ENCODE measurements at places on chromosomes 2 and 18.

DNA sequence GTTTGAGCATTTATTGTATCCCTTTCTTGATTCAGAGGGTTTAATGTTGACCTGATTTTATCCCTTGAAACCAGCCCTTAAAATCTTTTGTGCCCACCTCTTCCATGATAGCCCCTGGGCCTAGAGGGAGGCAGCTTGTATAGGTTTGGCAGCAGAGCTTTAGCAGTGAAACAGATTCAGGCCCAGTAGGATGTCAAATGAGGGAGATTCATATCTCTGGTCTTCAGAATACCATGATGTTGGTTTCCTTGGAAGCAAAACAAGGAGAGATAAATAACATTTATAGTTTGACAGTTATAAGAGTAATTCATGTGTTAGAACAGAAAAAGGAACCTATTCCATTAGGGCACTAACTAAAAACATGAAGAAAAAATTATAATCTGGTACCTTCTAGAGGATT lies 649.2 kb downstream of the METTL4 start:
- DNase-seq = no peak

DNA sequence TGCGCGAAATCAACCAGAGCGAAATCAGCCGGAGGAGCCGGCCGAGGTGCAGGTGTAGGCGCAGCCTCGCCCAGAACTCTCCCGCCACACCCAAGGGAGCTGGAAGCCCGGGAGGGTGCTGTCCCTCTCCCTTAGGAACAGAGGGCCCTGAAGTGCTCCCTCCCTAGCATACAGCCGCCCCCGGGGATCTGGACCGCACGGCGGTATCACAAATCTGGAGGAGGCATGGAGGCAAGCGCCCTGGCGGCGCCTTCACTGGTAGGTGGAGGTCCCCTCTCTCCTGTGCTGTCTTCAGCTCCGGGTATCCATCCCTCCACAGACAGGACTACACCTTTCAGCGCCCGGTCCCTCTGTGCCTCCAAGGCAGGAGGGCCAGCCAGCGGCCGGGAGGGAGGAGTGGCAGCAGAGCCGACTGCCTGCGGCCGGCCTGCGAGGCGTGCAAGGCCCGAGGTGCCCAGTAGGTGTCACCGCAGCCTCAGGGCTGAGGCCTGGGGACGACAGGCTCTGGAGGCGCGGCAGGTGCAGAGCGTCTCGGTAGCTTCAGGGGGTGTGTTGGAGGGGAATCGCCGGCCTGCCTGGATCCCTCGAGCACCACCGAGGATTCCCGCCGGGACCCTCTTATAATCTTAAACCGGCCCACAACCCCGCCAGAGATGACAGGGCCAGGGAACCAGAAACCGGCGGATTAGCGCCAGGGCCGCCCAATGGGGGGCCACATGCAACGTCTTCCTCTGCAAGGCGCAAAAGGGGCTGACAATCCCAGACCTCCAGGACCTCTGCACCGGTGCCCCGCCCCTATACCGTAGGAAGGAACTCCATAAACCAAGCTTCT lies 2.8 kb downstream of the IHH start:
- peak; percentile 85 for DNase-seq

- DNase-seq = no peak
These were observed 95.8 kb downstream of the TGOLN2 start for GRCh38 chr2:85231952-85232351.

- no peak for DNase-seq
These were observed 614.0 kb downstream of the SLC4A3 start for GRCh38 chr2:220241423-220241822.

DNA sequence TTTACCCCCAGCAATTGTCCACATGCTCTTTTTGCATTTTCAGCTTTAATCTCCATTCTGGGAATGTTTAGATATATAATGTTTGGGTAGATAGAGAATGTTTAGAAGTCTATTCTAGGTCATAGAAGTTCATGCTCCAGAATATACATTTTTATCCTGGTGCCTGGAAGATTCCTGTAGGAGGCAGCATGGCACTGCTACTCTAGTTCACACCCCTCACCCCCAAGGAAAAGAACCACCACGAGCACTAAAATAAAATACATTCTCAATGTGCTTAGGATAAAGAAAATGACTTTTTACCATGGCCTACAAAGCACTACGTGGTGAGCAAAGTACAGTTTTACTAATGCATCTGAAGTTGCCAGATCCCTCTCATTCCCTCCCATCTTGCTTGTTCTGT lies 53.8 kb downstream of the MYO1B start:
- DNase-seq = no peak

DNA sequence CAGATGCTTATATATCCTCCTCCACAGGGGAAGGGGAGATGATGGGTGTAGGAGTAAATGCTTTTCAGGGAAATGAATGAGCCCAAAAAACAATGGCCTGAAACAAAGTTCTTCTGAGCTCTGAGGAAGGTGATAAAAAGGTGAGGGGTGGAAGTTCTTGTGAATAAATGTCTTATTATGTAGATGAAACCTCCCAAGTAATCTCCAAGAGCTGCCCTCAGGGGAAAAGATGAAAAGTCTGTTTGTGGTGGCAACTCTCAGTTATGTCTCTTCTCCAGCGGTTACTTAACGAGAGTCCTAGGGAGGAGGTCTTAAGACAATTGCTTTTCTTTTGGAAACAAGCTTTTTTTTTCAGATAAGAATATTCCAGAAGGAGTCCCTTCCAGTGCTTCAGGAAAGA lies 115.5 kb upstream of the CHAC2 start:
- DNase-seq = no peak

GRCh38 chr2:14475994-14476393 lies 156.5 kb upstream of the LRATD1 start:
- DNase-seq = no peak

- peak; percentile 6 for DNase-seq
These were observed 54.5 kb downstream of the SKA1 start for GRCh38 chr18:50429207-50429948.

DNA sequence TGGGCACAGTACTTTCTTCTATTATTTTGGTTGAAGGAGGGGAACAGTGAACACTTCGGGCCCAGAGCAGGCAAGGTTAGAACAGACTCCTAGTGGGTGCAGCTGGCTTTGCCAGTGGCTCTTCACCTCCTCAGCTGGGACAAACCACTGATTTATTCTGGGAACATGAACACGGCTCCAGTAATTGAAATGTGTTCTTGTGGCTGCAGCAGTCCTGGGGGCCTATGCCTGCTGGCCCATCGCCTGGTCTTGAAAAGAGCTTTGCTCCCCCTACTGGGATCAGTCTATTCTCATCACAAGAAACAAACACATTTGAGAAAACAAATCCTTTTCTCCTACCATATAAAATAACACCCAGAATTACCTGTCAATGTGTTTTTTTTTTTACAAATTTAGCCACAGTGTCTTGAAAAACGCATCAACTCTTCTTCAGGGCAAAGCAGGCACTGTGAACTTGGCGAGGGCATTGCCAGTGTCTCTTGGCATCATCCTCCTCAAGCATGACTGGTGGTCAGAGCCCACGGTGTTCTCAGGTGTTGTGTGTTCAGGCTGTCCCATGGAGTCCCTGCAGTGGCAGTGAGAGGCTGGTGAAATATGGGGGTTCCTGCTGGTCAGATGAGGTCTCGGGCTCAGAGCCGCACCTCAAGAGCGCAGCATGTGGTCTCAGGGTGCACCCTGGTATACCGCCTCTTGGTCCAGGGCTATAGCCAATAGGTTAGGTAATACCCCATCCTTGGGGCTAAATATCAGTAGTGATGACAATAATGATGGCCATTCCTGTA lies 51.3 kb downstream of the RNF144A start:
- DNase-seq = no peak

DNA sequence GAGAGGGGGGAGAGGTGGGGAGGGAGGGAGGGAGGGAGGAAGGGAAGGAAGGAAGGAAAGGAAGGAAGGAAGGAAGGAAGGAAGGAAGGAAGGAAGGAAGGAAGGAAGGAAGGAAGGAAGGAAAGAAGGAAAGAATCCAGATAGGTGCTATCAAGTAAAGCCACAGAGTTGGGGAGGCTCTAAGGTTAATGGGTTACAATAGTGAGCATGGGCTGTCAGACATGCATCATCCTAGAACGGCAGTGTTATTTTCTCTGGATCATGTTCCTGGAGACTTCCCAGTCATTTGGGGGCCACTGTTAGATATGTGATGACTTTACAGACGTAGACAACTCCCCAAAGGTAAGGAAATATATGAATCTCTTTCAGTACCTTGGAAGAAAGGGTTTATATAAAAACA lies 31.1 kb downstream of the CDK15 start:
- no peak for DNase-seq

- no peak for DNase-seq
These were observed 61.9 kb upstream of the ALPP start for GRCh38 chr2:232316461-232317330.

DNA sequence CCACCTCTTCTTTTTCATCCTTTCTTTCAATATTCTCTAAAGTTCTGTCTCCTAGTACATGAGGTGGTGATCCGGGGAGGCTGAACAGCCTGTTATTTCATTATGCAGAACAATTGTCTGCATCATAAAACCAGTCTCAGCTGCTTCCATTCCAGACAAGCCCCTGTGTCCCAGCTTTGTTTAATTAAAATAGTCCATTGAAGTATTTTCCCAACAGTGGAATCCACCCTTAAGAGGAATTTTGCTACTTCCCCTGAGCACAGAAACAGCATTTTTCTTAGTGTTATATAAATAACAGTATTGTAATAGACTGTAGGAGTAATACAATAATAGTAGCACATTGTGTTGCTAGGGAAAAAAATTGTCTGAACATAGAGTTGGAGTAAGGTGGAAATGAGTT lies 395.4 kb upstream of the TCF4 start:
- DNase-seq = no peak

DNA sequence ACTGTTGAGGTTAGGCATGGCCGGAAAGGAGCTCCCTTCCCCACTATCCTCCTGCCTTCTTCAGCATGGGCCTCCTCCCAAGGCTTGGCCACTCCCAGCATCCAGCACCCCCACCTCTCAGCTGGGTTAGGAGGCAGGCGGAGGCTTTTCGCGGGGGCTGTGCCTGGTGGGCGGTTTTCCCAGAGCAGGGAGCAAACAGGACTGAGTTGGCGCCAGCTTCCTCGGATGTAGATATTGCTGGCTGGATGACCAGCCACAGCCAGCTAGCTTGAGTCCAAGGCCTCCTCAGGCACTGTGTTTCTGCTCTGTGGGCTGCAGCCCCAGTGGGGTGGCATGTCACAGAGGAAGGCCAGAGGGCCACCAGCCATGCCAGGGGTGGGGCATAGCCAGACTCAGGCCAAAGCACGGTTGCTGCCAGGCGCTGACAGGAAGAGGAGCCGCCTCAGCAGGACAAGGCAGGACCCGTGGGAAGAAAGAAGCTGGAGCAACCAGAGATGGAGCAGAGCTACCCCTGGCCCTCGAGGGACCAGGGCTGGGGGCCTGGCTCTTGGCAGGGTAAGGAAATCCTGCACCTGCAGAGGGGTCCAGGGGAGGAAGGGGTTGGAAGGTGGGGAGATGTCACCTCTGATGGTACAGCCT lies at the start of gene TCF23:
Gene TCF23 (plus strand): TSS at position 204 of the 639 bp plus-strand sequence. CDS start 130 bp downstream, at position 334.
- no peak for DNase-seq

GRCh38 chr2:200443376-200443775 lies 66.5 kb downstream of the KCTD18 start:
- no peak for DNase-seq

DNA sequence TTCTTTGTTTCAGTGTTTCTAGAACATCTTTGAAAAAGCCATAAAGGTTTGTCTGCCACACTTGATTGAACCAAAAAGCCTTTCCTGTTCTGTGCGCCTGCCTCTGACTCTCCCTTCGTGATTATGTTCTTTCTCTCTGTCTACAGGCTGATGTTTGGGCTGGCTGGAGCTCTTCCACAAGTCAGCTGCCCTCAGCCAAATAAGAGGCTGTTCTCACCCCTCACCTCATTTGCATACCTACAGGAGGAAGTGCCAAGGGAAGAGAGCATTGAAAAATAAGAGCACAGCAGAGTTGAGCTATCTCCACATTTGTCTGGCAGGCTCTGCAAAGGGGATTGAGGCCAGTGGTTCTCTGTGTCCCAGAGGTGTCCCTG lies 15.8 kb downstream of the INPP5D start:
- DNase-seq = no peak

DNA sequence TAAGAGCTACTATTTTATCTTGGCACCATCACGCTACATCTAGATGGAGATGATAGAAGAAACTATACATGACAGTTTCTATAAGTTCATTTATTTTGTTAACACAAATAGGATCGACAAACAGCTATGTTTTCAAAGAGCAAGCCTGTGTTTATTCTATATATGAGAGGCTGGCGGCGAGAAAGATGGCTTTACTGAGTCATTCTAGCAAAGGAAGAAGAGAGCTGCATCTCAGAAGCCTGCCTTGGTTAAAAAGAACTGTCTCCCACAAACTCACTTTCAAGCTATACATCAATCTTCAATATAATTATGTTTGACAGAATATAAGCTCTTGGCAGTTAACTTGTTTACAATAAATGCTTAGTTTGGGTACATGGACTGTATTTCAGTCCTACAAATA lies 13.0 kb downstream of the SATB2 start:
- DNase-seq = no peak

GRCh38 chr2:82494739-82495138 lies 1964.3 kb downstream of the SUCLG1 start:
- no peak for DNase-seq

DNA sequence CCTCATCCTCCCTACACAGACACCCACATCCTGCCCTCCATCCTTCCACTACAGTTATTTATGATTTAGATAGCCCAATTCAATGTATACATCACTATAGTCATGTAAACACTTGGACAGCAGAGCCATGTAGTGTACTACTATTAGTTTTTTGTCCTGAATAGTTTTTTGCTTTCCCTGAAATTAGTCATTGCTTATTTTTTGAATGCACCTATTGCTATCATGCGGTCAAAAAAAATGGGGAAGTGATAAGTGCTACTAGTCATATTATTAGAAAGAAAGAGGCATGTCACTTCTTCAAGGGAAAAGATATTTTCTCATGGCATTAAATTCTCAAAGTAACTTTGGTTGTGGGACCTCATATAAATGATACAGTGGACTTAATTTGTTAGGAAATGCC lies 6.8 kb upstream of the GREB1 start:
- no peak for DNase-seq

DNA sequence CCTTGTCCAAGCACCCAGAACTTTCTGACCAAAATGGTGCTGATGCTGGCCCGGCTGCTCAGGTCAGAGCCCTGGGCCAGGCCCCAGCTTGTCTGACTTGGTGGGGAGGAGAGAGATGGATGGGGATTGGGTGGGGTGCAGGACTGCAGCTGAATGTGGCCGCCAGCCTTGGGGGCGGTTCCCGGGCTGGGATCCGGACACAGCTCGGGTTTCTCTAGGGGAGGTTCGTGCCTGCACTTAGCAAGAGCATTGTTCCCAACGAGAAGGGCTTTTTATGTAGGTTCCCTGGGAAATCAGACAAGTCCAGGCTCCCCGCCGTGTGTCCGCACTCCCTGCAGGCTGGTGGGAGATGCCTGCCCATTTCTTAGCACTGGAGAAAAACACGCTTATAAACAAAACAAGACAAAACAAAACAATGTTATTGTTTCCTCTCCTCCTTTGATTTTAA lies 50.5 kb upstream of the HS6ST1 start:
- no peak for DNase-seq

- no peak for DNase-seq
These were observed 106.7 kb downstream of the DYSF start for GRCh38 chr2:71559828-71560637.

Data from HEK293T (cell line).